ENCODE measurements at places on chromosomes 2 and 18. TPM values are rescaled to one million over a fixed set of nuclear protein-coding genes. Genes with fewer than 3 reads are reported as not detected.

The PLGLB1 gene
- 5.4 TPM for total RNA-seq

DNA sequence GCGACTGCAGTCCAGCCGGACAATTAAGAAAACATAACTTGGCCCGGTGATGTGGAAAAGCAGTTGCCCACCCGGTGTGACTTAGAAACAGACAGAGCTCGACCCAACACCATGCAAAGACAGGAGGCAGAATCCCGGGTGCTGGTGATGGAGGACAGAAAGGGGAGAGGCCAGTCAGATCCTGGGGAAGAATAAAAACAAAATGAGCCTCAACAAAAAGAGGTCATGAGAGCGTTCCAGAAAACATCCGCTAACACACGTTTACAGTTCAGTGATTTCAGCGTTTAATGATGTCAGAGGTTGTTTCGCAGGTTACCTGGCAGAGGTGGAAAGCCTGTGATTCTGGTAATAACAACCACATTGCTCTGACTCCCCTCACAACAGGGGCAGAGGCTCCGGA lies 111.9 kb downstream of the OSR1 start:
- peaks cover 3% of the 10 kb centered on the region for H3K27me3 ChIP-seq
- no peak for DNase-seq
- H3K4me1 ChIP-seq, result no peaks in the 10 kb centered on the region
- H3K4me3 ChIP-seq, result no peak overlapping the region

- H3K27me3 ChIP-seq, result peaks cover 2% of the 10 kb centered on the region
- no peaks in the 10 kb centered on the region for H3K36me3 ChIP-seq
- peaks cover 18% of the 10 kb centered on the region for H3K4me1 ChIP-seq
These were observed 5.3 kb upstream of the DCTN1 start for GRCh38 chr2:74385396-74385795.

GRCh38 chr2:235414422-235414821 lies 79.4 kb upstream of the AGAP1 start:
- H3K4me3 ChIP-seq, result no peak overlapping the region
- no peak for DNase-seq
- H3K36me3 ChIP-seq, result peaks cover 6% of the 10 kb centered on the region

The CLEC4F gene
- total RNA-seq, result 0.66 TPM

DNA sequence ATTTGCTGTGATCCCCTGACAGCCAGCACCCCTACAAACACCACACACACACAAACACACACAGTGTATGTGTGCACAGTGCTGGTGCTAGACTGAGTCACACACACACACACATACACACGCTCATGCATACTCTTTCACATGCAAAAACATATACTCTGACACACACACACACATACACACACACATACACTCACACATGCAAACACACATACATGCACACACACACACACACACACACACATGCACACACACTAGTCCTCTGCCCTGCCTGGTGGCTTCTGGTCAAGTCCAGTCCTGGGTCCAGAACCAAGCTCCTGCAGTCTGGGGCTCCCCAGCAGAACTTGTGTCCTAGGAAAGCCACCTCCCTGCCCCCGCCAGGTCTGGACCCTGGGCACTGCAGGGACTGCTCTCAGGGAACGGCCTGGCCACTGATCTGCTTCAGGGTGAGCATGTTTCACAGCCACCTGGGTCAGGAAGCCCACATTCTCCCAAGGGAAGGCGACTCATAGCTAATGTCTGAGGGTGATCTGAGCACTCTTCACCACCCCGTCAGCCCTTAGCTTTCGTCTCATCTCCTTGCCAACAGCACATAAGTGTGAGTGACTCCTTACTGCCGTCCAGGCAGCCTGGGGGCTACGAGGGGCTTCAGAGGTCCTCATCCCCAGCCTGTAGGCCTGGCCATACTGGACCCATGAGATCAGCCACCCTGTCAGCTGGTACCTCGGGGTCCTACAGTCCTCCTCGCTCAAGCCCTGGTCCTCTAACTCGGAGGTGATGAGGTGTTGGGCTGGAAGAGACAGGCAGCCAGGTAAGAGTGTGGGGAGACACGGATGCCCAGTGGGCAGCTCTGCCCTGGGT lies 88.1 kb downstream of the MCFD2 start:
- DNase-seq, result no peak
- no peak overlapping the region for H3K4me3 ChIP-seq
- no peaks in the 10 kb centered on the region for H3K36me3 ChIP-seq
- peaks cover 4% of the 10 kb centered on the region for H3K4me1 ChIP-seq
- no peak overlapping the region for H3K27ac ChIP-seq

DNA sequence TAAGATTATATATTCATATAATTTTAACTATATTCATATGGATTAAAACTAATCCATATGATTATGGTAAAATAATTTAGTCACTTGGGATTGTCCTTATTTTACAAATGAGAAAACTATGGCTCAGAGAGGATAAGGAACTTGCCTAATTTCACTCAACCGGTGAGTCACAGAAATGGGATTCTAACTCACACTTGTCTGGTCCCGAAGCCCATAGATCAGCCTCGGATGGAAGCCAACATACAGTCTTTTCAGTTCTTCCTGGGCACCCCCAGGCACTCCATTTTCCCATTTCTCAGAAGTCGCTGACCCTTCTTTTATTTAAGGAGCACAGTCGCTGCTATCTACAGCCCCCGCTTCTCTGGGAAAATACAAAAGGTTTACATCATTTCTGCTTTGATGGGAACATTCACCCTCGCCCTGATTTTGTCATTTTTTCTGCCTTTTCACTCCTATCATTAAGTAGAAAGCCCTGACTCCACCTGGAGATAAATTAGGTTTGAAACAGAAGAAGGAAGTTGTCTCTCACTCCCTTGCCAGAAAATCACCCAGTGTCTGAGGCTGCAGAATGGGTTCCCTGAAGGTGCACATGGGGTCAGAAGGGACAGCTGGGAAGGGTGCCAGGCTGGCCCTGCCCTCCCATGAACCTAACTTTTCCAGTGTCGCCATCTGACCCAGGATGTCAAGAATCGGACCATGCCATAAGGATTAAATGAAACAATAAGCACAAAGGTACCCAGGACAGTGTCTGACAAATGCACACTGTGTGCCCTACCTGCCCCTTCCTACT lies 36.6 kb downstream of the CYP1B1 start:
- no peak overlapping the region for H3K27ac ChIP-seq
- no peak overlapping the region for H3K4me3 ChIP-seq
- H3K27me3 ChIP-seq, result no peaks in the 10 kb centered on the region
- no peaks in the 10 kb centered on the region for H3K36me3 ChIP-seq

The AOX1 gene
- 0.32 TPM for total RNA-seq

The REG3A gene
- total RNA-seq, result not detected

The TCF23 gene
- total RNA-seq, result not detected

The PRSS56 gene
- total RNA-seq, result not detected

The APCDD1 gene
- 171 TPM for total RNA-seq

GRCh38 chr18:13580351-13580750 lies 146.0 kb downstream of the FAM210A start:
- H3K27me3 ChIP-seq, result peaks cover 4% of the 10 kb centered on the region
- DNase-seq, result no peak
- no peak overlapping the region for H3K27ac ChIP-seq
- no peaks in the 10 kb centered on the region for H3K4me1 ChIP-seq
- H3K36me3 ChIP-seq, result no peaks in the 10 kb centered on the region

GRCh38 chr2:23065210-23065609 lies 319.8 kb upstream of the KLHL29 start:
- H3K27ac ChIP-seq, result no peak overlapping the region
- no peak for DNase-seq
- H3K4me1 ChIP-seq, result no peaks in the 10 kb centered on the region
- no peaks in the 10 kb centered on the region for H3K36me3 ChIP-seq

The IL36RN gene
- total RNA-seq, result not detected

GRCh38 chr2:23380562-23381065 lies 4.4 kb upstream of the KLHL29 start:
- no peaks in the 10 kb centered on the region for H3K36me3 ChIP-seq
- H3K27ac ChIP-seq, result no peak overlapping the region
- H3K4me3 ChIP-seq, result no peak overlapping the region
- peaks cover 11% of the 10 kb centered on the region for H3K4me1 ChIP-seq
- no peak for DNase-seq

The KCNE4 gene
- not detected for total RNA-seq

DNA sequence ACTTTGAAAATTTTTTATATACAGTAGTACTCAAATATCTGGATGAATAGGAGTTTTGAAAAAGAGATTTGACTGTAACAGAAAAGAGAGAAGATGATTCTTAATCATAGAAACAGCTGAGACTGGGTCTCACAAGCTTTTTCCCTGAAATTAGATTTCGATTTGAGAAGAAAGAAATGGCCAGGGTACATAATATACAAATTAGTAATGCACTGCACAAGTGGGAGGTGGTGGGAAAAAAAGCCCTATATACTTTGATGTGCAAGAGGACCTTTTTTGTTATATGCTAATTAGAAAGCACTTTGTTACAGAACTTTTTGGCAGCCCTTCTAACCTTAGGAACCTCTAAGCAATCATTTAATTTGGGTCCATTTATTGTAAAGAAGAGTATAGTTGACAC lies 62.9 kb downstream of the EML4 start:
- H3K4me1 ChIP-seq, result no peaks in the 10 kb centered on the region
- no peaks in the 10 kb centered on the region for H3K36me3 ChIP-seq
- no peak overlapping the region for H3K27ac ChIP-seq
- no peak overlapping the region for H3K4me3 ChIP-seq

- H3K4me1 ChIP-seq, result peaks cover 7% of the 10 kb centered on the region
- H3K27ac ChIP-seq, result no peak overlapping the region
- no peaks in the 10 kb centered on the region for H3K27me3 ChIP-seq
These were observed 4.7 kb downstream of the EEF1B2 start for GRCh38 chr2:206164261-206164862.

- H3K4me3 ChIP-seq, result no peak overlapping the region
- no peak overlapping the region for H3K27ac ChIP-seq
- no peak for DNase-seq
- H3K36me3 ChIP-seq, result no peaks in the 10 kb centered on the region
These were observed 179.5 kb downstream of the PTGR3 start for GRCh38 chr18:75029481-75029880.
